CMK (cell line): ENCODE measurements at places on chromosomes 7 and 10.

GRCh38 chr7:157930926-157931466 lies 594.2 kb downstream of the DNAJB6 start:
- DNase-seq, result no peak

- DNase-seq, result no peak
Observed at GRCh38 chr7:5624386-5625365, 156.8 kb downstream of the RNF216 start.

DNA sequence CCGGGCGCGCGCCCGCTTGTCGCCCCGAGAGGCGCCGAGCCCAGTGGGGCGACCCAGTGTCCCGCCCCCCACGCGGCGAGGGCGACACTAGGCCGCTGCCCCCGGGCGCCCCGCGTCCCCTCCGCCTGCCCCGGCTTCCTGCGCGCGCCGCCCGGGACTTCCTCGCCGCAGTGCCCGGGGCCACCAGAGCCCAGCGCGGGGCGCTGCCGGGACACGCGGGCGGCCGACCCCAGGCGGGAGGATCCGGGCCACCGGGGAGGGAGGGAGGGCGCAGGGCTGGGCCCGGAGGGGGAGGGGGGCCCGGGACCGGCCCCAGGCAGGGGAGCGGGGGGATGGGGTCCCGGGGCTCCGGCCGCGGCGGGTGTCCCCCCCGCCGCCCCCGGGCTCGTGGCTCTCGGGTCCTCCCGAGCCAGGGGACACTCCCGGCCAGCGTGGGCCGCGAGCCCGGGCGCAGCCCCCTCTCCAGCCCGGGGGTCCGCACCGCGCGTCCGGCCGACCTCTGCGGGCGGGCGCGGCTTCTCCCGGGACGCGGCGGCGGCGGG lies 435 bp upstream of the PWWP2B start:
- no peak for DNase-seq

DNA sequence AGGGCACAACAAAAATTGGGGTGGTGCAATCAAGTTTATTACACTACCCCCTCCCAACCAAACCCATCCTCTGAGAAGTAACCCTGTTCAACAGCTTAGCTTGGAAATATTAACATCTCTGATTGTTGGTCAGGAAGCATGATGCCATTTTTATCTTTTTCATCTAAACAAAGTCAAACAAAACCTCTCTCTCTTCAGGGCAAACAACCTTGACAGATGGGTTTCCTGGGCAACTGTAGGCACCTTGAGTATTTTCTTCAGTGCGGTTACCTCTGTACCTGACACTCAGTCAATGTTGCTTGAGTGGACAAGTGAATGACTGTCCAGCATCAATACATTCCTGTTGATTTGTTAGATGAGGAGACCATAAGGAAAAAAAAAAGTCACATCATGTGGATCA lies 183.6 kb downstream of the NRP1 start:
- no peak for DNase-seq

DNA sequence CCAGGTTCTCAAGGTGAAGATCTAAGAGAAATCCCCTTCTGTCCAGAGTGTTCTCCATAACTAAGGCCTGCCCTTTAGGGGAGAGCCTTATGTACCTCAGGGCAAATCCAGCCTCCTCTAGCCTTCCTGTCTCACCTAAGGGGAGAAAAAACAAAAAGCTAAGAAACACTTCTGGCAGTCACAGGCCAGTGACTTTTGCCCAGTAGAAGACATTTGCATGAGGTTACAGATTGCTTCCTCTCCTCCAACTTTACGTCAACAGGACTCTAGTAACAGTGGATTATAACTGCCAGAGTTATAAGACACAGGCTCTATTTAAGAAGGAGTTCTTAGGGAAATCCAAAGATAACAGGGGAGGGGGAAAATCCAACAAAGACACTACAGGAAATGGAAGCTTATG lies 15.9 kb upstream of the FAM241B start:
- no peak for DNase-seq

- no peak for DNase-seq
Observed at GRCh38 chr7:52940481-52940880, 95.0 kb upstream of the POM121L12 start.

DNA sequence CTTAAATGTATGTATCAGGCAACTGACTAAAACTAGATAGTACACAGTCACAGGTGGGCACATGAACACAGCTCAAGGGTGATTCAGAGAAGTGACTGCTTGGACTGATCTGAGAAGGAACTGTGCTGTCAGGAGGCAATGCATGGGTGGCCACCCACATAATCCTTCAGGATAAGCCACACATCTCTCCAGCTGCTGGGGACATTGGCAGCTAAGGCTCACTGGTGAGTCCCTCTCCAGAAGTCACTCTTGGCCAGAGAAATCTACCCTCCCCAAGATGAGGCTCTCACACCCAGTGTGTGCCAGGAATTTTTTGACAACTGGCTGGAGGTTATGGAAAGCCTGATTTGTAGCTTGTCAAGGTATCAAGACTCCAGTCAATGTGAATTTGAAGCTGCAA lies 302.4 kb upstream of the NEBL start:
- DNase-seq, result no peak

DNA sequence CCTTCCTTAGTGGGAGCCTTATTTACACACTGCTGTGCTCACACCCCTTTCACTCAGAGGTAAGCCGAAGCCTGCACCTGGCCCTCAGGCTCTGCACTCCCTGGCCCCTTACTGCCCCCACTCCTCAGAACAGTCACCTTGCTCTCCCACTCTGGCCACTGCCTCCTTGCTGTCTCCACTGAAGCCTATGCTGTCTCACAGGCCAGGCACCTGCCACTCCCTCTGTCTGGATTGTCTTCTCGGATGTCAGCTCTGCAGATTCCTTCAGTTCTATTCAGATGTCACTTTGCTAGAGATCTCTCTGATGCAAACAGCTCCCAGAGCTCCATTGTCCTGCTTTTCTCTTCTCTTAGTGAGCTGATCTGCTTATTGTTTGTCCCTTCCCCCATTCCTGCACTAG lies 390.7 kb downstream of the DPP6 start:
- no peak for DNase-seq

GRCh38 chr10:122571892-122572291 lies 11.3 kb downstream of the DMBT1 start:
- no peak for DNase-seq

GRCh38 chr7:107105591-107106245 lies 61.2 kb downstream of the PRKAR2B start:
- DNase-seq, result no peak

- DNase-seq, result no peak
Observed at GRCh38 chr7:149209518-149210269, 14.3 kb downstream of the ZNF282 start.

GRCh38 chr7:140159497-140159896 lies 17.3 kb downstream of the KDM7A start:
- no peak for DNase-seq

DNA sequence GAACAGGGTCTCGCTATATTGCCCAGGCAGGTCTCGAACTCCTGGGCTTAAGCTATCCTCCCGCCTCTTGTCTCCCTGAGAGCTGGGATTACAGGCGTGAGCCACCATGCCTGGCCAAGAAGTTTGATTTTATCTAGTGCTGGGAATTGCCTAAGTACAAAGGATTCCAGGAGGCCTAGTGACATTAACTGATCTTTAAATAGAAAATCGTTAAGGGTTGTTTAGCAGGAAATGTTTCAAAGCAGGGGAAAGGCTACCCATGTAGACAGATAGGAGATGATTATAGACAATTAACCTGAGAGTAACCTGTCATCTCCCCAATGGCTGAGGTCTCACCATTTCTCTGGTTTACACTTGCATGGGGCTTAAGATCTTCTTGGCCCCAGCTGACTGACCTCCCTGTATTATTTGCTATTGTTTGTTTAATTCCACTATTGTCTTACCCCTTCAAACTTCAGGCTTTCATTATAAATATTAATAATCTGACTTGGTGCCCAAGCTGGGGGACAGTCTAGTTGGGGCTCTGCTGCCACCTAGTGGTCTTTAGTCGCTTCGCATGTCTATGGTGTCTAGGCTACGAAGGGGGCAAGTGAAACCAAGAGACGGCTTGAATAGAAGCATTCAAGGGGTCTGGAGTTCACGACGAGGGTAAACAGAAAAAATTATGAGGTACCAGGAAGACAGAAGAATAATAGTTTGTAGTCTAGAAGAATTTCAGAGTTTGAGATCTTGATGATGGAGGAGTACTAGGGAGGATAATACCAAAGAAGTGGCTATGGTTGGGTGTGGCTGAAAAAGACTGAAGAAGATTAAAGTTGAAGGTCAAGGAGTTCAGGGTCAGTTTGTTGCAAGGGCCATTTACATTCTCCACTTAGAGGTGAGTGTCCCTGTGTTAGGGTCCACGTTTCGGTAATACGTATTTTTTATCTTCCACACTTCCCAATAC lies 40.4 kb upstream of the BPGM start:
- peak; percentile 18 for DNase-seq

DNA sequence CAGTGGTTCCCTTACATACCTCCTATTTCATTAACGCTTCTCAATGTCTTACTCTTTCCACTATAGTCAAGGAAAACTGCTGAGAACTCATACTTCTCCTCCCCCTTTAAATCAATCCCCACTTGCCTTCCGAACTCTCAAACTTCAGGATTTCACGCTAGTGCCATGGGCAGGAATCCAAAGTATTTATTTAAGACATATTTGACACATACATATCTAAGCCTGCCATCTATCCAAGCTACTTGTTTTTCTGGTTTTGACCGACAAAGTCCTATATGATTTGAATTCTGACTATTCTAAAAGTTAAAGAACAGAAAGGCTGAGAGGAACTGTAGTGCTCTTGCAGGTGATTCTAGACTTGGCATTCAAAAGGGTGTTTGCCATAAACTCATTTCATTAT lies 51.8 kb downstream of the CCDC6 start:
- DNase-seq, result no peak

- DNase-seq, result no peak
Observed at GRCh38 chr7:25073451-25073850, 51.6 kb downstream of the CYCS start.

GRCh38 chr10:132535065-132535651 lies 2.4 kb upstream of the INPP5A start:
- no peak for DNase-seq
